K562 (cell line): ENCODE measurements at places on chromosomes 1 and 21. TPM values are rescaled to one million over a fixed set of nuclear protein-coding genes. Genes with fewer than 3 reads are reported as not detected.

Gene TTLL7
- 1.7 and 2.1 TPM in 2 replicates for total RNA-seq

Gene TMEM82
- not detected in 2 replicates for total RNA-seq

Gene TRIM67
- 0.36 and 0.60 TPM in 2 replicates for total RNA-seq

Gene CLEC20A
- not detected in 2 replicates for total RNA-seq

Gene KCND3
- not detected in 2 replicates for total RNA-seq

Gene PROX1
- total RNA-seq = 0.09 and 0.22 TPM in 2 replicates

GRCh38 chr1:83125456-83125855 is 873.5 kb downstream of the TTLL7 start:
- no peak for DNase-seq

DNA sequence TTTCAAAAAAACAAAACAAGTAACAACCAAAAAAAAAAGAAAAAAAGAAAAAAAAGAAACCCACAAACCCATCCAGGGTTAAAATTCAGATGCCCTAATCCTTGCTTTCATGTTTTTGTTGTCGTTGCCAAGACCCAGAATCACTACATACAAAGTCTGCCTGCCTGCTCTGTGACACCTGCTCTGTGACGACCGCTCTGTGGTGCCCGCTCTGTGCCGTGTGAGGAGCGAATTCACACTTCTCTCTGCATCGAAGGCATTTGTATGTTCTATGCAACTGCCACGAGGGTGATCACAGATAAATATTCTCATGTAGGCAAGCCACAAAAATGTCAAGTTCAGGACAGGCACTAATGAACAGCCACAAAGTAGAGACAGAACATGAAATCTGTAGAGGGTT is 178.6 kb downstream of the SLC45A1 start:
- DNase-seq = no peak

- no peak for DNase-seq
Observed at GRCh38 chr1:18072066-18072465, 35.5 kb upstream of the IGSF21 start.

DNA sequence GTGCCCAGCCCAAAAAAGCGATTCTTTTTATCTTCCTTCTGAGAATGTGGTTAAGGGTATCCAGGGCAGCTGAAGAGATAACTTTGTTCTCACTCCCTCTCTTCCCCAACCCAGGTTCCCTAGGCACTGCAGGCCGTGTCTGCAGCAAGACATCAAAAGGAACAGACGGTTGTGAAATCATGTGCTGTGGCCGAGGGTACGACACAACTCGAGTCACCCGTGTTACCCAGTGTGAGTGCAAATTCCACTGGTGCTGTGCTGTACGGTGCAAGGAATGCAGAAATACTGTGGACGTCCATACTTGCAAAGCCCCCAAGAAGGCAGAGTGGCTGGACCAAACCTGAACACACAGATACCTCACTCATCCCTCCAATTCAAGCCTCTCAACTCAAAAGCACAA is 11.4 kb downstream of the WNT2B start:
- DNase-seq = no peak

DNA sequence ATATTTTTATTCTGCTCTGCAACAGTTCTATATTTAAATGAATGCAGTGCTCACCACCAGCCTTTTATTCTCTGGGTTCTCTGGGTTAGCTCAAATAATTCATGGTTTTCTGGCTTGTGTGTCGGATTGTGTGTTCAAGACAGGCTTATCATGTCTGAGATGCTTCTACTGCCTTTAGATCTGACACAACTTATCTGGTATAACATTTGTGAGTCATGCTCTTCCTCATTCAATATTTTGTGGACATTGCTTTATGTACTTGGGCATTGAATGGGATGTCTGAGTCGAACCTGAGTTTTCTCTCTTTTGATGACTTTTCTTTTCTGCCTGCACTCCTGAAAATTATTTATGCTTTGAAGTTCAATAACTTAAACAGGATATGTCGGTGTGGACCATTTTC is 17.6 kb upstream of the PKP1 start:
- no peak for DNase-seq

- no peak for DNase-seq
Observed at GRCh38 chr1:37051346-37051745, 17.0 kb upstream of the GRIK3 start.

GRCh38 chr1:32332290-32333079 is 3.5 kb downstream of the MARCKSL1 start:
- no peak for DNase-seq

DNA sequence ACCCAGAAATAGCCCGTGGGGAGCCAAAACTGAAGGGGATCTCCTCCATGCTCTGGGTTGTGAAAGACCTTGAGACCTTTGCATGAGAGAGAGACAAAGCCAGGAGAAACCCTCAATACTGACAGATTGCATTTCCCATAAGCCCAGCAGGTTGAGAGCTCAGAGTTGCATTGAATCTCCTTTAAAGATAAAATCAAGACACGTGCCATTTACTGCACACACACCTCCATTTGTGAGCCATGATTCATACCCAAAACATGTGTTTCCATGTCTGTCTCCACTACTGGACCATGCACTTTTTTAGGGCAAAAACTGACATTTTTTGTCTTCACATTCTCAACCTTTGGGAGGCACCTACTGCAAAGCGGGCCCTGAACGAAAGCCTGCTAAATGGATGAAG is 144.0 kb upstream of the NRIP1 start:
- DNase-seq = no peak

- DNase-seq = no peak
Observed at GRCh38 chr1:223186800-223187199, 43.8 kb upstream of the TLR5 start.

- DNase-seq = no peak
Observed at GRCh38 chr1:216223486-216223885, 199.8 kb downstream of the USH2A start.

DNA sequence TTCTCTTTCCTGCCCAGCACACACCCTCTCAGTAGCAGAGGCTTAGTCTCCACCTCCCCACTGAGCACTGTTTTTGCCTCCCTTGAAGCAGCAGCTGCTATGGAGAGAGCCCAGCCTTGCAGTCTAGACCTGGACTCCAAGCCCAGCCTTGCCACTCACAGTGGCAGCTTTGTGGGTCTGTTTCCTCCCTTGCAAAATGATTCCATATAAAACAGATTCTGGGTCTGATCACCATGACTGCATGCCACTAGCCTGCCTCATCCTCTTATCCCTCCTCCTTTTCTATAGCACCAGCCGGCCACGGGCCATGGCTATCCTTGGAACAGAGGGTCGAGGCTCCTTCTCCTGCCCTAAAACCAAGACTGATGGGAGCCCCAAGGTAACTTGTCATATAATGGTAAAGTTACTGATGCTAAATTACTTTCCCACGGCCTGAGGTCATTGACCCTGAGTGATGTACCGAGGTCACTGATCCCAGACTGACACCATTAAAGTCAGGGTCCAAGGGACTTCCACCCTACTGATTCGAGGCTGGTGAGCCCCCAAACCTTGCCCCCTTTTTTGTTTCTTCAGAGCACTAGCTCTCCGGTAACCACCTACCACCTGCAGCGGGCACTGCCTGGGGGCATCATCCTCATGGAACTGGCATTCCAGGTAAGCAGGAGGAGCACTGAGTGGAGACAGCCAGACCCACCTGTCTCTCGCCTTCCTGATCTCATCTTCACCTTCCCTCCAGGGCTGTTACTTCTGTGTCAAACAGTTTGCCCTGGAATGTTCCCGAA is 7.9 kb downstream of the HYI start:
- no peak for DNase-seq

GRCh38 chr1:105373681-105374080 is 1624.0 kb downstream of the AMY1C start:
- no peak for DNase-seq

- DNase-seq = no peak
Observed at GRCh38 chr1:2352897-2353550, 38.3 kb downstream of the MORN1 start.

- no peak for DNase-seq
Observed at GRCh38 chr1:115296981-115297380, 41.1 kb downstream of the NGF start.

DNA sequence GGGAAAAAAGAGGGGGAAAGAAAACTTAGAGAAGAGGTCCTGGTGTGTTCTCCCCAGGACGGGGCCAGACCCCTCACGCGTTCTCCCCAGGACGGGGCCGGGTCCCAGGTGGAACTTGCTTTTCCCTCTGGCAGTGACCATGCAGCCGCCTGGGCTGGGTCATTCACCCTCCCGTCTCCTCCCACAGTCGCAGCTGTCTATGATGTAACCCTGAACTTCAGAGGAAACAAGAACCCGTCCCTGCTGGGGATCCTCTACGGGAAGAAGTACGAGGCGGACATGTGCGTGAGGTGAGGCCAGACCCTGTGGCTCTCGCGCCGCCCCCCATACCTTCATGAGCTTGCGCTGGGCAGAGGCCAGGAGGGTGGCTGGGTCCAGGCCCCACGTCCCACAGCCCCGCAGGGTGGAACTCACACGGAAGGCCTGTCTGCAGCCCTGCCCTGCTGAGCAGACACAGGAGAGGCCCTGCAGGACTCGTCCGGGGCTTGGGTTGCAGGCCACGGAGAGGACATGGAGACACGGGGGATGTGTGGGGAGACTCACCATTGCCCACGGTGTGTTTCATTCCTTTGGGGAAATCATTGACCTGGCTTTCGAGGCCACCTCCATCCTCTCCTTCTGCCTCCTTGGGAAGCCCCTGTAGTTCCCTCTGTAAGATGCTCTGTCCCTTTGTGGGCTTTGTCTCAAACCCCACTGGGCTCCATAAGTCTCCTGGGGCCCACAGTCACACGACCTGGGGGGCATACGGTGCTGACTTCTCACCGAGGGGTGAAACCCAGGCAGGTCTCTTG is 40.7 kb upstream of the TRAPPC10 start:
- DNase-seq = no peak

- no peak for DNase-seq
Observed at GRCh38 chr1:110489406-110489805, 29.6 kb downstream of the KCNA10 start.

DNA sequence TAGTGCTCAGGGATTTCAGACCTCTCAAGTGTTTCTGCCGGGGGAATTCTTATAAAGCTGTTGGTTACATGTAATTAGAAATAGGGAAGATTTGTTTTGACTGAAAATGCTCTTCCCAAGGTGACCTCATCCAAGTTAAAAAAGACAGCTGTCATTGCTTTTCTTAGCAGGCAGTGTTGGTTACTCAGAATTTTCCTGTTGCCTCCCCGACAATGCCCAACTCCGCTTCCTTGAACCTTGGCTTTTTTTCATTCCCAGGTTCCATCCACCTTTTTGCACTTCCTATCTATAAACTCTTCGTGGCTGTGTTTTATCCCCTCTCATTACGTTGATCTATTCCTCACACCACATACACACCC is 825 bp upstream of the DPH5 start:
- DNase-seq = no peak
